Mesenteric fat pad (tissue), 1 donor: ENCODE measurements at places on chromosomes 12 and 14. TPM values are rescaled to one million over a fixed set of nuclear protein-coding genes. Genes with fewer than 3 reads are reported as not detected.
A peak's percentile ranks its signal among the peaks of the same experiment; 100 is the strongest.

DNA sequence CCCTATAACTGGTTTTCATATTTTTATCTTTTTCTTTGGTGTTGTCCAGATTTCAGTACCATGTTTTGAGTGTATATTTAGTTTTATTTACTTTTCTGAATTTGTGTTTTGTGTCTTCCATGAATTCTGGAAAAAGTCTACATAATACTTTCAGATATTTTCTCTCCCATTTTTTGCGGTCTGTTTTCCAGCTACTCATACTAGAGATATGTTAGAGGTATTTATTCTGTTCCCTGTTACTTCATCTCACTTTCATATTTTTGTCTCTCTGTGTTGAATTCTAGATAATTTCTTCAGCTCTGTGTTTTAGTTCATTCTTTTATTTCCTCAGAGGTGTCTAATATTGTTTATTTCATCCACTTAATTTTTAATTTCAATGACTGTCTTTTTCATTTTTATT is 74.2 kb downstream of the IFT81 start:
- no peak for DNase-seq

DNA sequence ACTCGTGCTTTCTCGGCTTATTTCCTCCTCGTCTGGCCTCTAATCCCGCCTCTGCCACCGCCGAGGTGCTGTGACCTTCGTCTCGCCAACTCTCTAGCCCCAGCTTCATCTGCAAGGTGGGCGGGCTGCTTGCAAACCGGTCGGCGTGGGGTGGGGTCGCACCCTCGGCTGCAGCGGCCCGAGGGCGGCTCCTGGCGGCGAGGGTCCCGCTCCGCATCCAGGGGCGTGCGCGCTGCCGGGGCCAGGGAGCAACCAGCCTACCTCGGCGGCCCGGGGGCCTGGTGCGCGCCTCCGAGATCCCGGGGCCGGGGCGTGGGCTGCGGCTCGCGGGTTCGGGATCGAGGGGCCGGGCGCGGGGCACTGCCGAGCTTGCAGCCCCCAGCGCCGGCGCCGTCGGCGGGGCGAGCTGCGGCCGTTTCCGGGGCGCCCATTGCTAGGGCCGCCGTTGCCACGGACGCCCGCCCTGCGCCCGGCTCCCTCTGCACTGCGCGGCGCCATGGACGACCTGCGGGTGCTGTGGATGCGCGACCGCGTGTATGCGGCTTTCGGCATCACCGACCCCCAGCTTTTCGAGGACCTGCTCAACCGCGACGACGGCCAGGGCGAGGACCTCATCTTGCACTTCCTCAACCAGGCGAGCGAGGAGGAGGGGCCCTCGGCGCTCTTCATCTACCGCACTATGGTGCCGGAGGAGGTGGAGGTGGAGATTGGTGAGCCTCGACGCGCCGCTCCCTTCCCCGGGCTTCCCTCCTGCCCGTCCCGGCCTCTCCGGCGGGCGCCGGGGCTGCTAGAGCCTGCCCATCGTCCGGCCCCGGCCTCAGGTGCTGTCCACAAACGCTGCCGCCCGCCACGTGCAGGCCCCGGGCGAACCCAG is at the start of gene DNAH10:
Gene DNAH10 (plus strand): TSS at position 461 of the 874 bp plus-strand sequence. CDS start 36 bp downstream, at position 497.
- peak; percentile 89 for DNase-seq

GRCh38 chr14:94557327-94557726 is 3.9 kb upstream of the SERPINA4 start:
- no peak for DNase-seq

The TPH2 gene
- not detected for total RNA-seq

The GDF11 gene
- 5.8 TPM for total RNA-seq
